ENCODE measurements at places on chromosomes 2 and 18.

DNA sequence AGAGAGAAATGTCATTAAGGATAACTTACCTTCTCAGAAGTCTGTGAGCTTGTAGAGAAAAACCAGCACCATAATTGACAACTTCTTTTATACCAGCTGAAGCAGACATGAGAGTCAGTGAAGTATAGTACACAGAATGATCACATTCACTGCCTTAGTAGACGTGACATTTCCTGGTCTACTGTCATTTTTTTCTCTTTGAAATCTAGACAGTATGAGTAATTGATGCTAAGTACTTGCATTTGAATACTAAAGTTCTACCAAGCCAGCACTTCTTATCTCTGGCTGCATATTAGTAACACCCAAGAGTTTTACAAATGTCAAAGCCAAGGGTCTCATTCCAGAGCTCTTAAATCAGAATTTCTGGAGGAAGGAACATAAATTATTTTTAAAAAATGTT lies 25.4 kb upstream of the ACADL start:
- no peak for DNase-seq

- DNase-seq: no peak
These were observed 376.5 kb downstream of the TMEM182 start for GRCh38 chr2:103138123-103138901.

- peak; percentile 69 for DNase-seq
These were observed 92.3 kb downstream of the PRKCE start for GRCh38 chr2:45743531-45744396.

- no peak for DNase-seq
These were observed 776 bp upstream of the SPEG start for GRCh38 chr2:219433666-219434467.

Measured in urinary bladder (tissue), 4 donors.